H1 (cell line): ENCODE measurements at places on chromosomes 1 and 21. TPM values are rescaled to one million over a fixed set of nuclear protein-coding genes. Genes with fewer than 3 reads are reported as not detected.

KCTD3 gene
- total RNA-seq, result 55.6 and 59.4 TPM in 2 replicates

ADGRL2 gene
- total RNA-seq, result 121 and 124 TPM in 2 replicates

SPRR2A gene
- not detected in 2 replicates for total RNA-seq

RIMS3 gene
- 20.6 and 21.0 TPM in 2 replicates for total RNA-seq

GRCh38 chr1:214469290-214469689 lies 82.1 kb downstream of the PTPN14 start:
- peaks cover 15% of the 10 kb centered on the region for H3K4me1 ChIP-seq
- no peak overlapping the region for H3K4me3 ChIP-seq
- no peak overlapping the region for H3K27ac ChIP-seq
- H3K27me3 ChIP-seq, result no peaks in the 10 kb centered on the region

- no peak for DNase-seq
- no peaks in the 10 kb centered on the region for H3K4me1 ChIP-seq
- H3K36me3 ChIP-seq, result no peaks in the 10 kb centered on the region
These were observed 155.3 kb downstream of the HHIPL2 start for GRCh38 chr1:222392556-222392955.

GRCh38 chr1:97730271-97730670 lies 190.6 kb downstream of the DPYD start:
- no peaks in the 10 kb centered on the region for H3K4me1 ChIP-seq
- H3K27me3 ChIP-seq, result no peaks in the 10 kb centered on the region
- no peak overlapping the region for H3K27ac ChIP-seq
- no peak overlapping the region for H3K4me3 ChIP-seq

DNA sequence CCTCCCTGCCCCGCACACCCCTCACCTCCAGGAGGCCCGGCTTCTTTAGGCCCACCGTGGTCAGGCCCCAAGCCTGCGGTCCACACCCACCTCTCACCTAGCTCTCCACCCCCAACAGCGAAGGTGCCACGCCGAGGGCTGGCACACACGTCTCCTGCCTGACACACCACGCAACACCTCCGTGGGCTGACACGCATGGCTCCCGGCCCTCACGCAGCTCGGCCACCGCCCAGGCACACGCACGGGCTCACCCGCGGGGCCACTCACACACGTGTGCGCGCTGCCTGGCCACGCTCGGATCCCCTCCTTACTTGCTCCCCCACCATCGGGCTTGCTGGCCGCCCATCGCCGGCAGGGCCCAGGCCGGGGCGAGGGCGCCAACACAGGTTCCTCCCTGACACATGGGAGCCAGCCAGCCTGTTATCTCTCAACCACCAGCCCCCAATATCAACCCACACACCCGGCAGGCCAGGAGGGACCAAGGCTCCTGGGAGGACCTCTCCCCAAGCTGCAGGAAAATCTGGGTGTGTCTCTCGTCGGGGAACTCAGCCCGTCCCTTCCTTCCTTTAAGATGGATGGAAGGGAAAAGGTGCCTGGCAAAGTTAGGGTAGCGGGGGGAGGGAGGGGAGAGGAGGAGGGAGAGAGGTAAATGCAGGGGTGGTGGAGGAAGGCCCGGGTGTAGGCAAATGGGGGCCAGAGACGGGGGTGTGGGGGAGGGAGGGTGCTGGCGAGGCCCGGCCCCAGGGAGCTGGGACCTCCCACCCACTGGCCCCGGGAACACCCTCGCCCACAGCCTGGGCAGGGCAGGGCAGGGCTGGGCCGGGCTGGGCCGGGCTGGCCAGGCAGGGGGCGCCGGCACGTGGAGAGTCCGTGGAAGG lies 546 bp downstream of the ELOVL1 start:
- peaks cover 5% of the 10 kb centered on the region; the same call in 1 of the 2 replicates for H3K36me3 ChIP-seq
- H3K4me1 ChIP-seq, result peaks cover 15% of the 10 kb centered on the region
- no peaks in the 10 kb centered on the region for H3K27me3 ChIP-seq
- DNase-seq, result peak; percentile 60
- 0 out of 2 replicates have a peak overlapping the region, but pooled peaks have one; percentile 20 for H3K27ac ChIP-seq

DNA sequence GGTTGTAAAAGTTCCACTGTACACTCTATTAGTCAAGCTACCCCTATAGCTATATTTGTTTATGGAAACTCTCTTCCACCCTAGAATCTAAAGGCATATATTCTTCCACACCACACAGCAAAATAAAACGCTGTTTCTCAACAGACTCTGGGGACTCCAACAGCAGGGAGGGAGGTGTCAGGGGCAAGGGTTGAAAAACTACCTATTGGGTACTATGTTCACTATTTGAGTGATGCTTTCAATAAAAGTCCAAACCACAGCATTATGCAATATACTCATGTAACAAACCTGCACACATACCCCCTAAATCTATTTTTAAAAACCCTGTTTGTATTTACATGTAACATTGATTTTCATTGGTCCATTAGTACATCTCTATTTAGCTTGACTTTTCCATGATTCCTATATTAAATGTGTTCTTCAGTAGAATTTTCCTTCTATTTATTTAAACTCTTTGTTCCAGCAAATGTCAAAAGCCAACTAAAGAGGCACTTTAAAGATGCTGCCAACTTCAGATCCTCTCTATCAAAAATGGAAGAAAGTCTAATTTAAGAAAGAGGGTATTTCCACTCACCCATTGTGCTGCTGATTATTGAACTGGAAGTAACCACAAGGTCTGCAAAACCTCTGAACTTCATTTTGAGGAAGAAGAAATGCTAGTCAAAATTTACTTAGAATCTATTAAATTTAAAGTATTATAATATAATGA lies 26.2 kb downstream of the RGS7 start:
- no peak overlapping the region for H3K4me3 ChIP-seq
- no peak overlapping the region for H3K27ac ChIP-seq
- no peaks in the 10 kb centered on the region for H3K27me3 ChIP-seq
- no peaks in the 10 kb centered on the region for H3K4me1 ChIP-seq
